SHP77 treated with DMSO at 0.1 percent for 48 hours (cell line): ENCODE measurements at places on chromosomes 12 and 14.

DNA sequence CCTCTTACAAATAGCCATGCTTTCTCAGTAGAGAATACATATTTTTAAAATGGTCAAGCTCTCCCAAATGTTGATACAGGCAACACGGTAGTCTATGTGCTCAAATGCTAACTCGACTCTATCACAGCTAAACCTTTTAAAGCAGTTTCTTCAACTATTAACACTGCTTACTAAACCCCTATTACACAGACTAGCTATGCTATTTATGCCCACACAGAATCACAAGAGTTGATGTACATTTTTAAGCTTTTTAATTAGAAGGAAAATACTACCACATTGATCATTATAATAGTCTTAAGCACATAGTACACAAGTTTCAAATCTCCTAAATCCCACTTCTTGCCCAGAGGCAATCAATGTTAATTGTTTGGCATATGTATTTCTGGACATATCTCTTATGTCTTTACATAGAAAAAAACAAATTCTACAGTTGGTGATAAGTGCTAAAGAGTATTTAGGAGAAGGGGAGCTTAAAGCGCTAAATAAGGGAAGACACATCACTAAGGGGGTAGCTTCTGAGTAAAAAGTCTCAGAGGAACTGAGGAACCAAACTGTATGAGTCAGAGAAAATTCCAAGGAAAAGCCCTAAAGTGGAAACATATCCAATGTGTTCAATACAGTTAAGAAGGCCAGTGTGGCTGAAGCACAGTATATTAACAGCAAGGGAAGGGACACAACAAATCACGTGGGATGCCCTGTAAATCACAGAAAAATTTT is 13.7 kb downstream of the HNRNPC start:
- DNase-seq = no peak

DNA sequence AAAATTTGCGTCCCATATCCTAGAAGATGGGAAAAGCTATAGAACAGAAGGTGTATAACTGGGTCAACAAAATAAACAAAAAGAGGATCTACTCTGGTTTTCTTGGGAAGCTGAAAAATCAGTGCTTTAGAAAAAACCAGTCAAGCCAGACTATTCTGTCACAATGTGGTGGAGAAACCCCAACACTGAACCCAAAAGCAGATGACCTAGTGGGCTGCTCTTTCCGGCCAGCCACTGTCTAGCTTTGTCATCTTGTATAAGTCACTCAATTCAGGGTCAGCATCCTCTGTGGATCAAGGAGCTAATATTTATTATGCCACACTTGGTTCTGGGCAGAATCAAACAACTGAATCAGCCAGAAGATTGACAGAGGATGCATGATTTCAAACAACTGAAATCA is 26.6 kb upstream of the TMCC3 start:
- no peak for DNase-seq

DNA sequence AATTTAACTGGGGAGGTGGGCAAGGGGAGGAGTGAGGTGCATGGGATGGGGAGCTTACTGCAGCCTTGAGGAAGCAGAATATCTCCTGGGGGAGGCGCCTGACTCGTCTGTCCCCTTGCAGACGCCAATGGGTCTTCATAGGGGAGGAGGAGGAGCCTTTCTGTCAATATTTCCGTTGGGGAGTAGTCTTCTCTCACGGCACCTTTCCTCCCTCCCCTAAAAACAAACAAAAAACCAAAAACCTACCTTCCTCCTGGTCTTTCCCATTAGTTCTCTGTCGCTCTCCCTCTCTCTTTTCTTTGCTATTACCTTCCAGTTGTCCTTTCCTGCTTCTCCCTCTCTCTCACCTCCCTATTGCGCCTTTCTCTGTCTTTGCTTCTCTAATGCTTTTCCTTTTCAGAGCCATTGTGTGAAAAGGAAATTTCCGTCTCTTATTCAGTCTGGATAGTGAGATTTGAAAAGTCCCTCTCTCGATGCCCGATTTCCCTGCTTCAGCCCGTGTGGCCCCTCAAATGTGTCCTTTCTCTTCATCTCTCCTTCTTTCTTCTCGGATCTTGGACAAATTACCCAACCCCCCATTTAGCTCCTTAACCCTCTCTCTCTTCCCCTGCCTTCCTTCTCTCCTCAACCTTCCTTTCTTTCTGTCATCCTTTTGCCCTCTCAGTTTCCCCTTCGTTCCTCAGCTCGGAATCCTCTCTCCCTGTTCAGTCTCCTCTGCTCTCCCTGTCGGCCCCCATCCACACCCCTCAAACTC is 5.9 kb downstream of the GPR84 start:
- peak; percentile 48 for DNase-seq

GRCh38 chr12:96687719-96688118 is 198.3 kb downstream of the CFAP54 start:
- DNase-seq = no peak

- DNase-seq = no peak
These were observed 83.7 kb downstream of the CHGA start for GRCh38 chr14:93006567-93007051.

GRCh38 chr14:72741826-72742117 is 152.1 kb downstream of the DPF3 start:
- no peak for DNase-seq

DNA sequence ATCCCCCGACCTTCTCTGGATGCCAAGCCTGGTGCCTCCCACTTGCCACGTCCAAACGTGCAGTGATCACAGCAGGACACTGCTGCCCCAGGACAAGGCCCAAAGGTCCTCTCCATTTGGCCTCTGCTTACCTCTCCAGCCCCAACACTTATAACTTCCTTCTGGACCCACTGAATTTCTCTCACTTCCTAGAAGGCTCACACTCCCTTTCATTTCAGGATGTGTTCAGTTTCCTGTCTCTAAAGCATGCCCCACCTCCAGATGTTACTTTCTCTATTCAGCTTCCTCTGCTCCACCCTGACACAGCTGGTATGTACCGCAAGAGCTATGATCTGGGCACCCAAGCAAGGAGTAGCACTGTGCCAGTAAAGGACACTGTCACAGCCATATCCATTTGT is 33.0 kb downstream of the CDKL1 start:
- DNase-seq = no peak

- DNase-seq = peak; percentile 10
These were observed 158.7 kb downstream of the METTL25 start for GRCh38 chr12:82517027-82517426.

DNA sequence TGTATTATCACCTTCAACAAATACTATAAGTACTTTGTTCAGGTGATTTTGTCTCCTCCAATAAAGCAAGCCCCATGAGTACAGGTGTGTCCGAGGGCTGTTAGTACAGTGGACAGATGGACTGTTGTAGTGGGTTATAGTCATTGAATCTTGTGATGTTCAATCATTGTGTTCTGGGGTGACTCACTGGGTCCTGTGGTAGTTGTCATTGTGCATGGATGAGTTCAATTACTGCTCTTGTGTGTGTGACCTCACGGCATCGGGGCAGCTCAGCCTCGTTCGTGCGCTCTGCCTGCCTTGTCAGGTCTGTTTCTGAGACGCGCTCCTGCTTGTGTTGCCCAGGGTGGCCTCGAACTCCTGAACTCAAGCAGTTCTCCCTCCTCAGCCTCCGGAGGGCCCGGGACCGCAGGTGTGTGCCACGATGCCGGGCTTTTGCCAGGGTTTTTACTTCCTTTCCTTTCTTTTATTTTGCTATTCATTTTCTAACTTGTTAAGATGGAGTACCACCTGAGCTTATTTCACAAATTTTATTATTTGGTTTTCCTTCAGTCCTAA is 72.2 kb downstream of the DDX51 start:
- no peak for DNase-seq

- no peak for DNase-seq
These were observed 34.2 kb downstream of the PTPRB start for GRCh38 chr12:70603044-70603443.

GRCh38 chr14:34051966-34052657 is 101.2 kb upstream of the EGLN3 start:
- no peak for DNase-seq

GRCh38 chr14:95232894-95233584 is 75.7 kb upstream of the DICER1 start:
- no peak for DNase-seq

- peak; percentile 50 for DNase-seq
These were observed 30.3 kb downstream of the DMAC2L start for GRCh38 chr14:50342221-50343078.

DNA sequence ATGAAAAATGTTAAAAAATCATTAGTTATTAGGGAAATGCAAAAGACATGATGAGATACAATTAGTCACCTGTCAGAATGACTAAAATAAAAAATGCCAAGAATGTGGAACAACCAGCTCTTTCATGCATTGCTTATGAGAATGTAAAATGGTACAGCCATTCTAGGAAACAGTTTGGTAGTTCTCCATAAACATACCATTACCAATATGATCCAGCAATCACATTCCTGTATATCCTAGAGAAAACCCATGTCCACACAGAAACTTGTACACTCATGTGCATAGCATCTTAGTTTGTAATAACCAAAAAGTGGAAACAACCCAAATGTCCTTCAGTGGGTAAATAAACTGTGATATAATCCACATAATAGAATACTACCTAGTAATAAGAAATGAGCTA is 245.7 kb downstream of the FUT8 start:
- no peak for DNase-seq

GRCh38 chr12:104458694-104459367 is 2.1 kb downstream of the CHST11 start:
- no peak for DNase-seq

- no peak for DNase-seq
These were observed 26.8 kb downstream of the PCNX1 start for GRCh38 chr14:70934084-70934483.

- no peak for DNase-seq
These were observed 1.4 kb upstream of the GARIN2 start for GRCh38 chr14:67187826-67188225.

DNA sequence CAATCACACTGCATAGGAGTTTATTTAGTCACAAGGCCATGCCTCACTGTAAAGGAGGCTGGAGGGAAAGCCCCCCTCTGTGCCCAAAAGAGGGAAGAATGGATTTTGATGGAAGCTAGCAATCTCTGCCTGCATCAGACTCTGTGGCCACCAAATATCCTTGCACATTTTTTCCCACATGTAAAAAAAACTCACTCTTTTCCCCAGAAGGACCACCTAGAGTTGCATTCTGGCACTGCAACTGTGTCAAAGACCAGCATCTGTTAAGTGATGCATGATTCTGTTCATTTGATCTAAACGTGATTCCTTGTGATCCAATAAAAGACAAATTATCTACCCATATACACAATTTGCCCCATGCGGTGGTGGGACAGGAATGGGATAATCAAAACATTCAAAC is 8.0 kb downstream of the RHOJ start:
- no peak for DNase-seq

GRCh38 chr14:36935976-36936678 is 236.3 kb downstream of the SLC25A21 start:
- DNase-seq = no peak

- no peak for DNase-seq
These were observed 319.6 kb upstream of the E2F7 start for GRCh38 chr12:77384941-77385340.

GRCh38 chr14:99270458-99271220 is 1.4 kb downstream of the BCL11B start:
- DNase-seq = no peak

DNA sequence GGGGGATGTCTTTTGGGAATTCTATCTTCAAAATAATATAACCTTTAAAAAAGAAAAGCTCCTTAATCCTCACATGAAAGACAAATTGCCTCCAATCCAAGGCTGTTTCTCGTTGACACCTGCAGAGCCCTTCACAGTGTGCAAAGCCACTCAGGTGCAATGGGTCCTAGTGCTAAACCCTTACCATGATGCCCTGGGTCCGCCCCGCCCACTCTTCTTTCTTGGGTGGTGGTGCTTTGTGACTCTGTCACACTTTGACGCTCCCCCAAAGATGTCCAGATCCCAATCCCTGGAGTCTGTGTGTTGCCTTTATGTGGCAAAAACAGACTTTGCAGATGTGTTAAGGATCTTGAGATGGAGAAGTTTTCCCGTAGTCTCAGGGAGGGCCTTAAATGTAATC is 29.7 kb downstream of the CLMN start:
- DNase-seq = no peak

- DNase-seq = no peak
These were observed 219.2 kb downstream of the TMEM121 start for GRCh38 chr14:105745433-105746123.

DNA sequence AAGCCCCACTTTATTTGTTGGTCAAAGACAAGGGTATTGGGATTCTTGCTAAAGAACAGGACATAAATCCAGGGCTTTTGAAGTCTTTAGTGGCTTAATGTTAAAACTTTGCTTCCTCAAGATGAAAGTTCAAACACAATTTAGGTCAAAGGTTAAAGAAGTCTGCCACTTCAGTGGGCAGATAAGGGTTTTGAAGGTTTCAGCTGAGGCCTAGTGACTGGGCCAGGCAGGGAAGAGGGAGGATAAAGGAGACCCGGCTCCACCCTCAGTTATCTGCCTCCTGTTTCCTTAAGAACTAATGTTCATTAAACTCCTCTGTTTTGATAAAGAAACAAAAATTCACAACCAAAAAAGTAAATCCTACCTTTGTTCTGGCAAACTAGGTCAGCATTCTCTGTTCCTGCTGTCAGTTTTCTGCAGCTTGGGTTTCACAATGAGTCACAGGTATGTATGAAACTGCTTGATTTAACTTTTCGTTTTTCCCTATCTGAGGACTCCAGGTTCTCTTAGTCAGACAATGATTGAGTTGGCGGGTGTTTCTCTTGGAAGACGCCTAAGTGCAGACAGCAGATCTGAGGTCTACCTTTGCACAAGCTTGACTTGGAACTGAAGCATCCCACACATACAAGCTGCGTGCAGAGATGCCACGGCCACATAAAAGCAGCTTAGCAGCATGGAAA is 208.3 kb downstream of the EXOC5 start:
- no peak for DNase-seq

GRCh38 chr12:76201758-76202157 is 117.3 kb upstream of the NAP1L1 start:
- DNase-seq = no peak

DNA sequence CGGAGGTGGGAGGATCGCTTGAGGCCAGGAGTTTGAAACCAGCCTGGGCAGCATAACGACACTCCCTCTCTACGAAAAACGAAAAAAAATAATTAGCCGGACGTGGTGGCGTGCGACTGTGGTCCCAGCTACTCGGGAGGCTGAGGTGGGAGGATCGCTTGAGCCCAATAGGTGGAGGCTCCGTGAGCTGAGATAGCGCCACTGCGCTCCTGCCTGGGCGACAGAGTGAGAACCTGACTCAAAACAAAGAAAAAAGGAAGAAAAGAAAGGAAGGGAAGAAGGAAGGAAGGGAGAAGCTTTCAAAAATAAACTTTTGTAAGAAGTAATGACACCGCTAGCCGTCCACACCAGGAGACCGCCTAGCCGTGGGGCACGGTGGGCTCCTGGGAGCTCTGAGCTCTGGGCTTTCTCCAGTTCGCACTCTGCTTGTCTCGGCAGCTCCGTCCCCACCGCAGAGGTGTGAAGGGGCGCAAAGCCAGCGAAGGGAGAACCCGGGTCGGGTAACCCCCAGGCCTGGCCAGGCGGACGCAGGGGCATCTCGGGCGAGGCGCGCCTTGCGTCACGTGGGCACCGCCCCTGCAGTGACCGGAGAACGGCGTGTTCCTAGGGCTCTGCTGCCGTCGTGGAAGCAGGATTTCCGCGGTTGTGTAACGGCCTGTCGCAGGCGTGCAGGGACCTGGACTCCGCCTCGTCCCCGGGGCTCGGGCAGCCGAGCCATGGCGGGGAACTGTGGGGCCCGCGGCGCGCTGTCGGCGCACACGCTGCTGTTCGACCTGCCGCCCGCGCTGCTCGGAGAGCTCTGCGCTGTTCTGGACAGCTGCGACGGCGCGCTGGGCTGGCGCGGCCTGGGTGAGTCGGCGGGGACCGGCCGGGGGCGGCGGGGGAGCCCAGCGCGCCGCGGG is at the start of gene IRAK3:
Gene IRAK3, plus strand, starts transcription at position 631 of the 902 bp plus-strand sequence. Its CDS starts 86 bp downstream, at position 717.
- DNase-seq = no peak
